ENCODE measurements at places on chromosomes 7 and 10. TPM values are rescaled to one million over a fixed set of nuclear protein-coding genes. Genes with fewer than 3 reads are reported as not detected.

The TACR2 gene
- 0.34 TPM for polyA plus RNA-seq

The CFTR gene
- 3.7 TPM for polyA plus RNA-seq

The OPN4 gene
- polyA plus RNA-seq, result not detected

The BMPER gene
- polyA plus RNA-seq, result 10.4 TPM

The ANKRD2 gene
- polyA plus RNA-seq, result 0.49 TPM

The KCNMA1 gene
- polyA plus RNA-seq, result 3.2 TPM
